ENCODE measurements at places on chromosomes 16 and 17.

GRCh38 chr16:77172951-77173350 lies 18.0 kb upstream of the MON1B start:
- DNase-seq, result no peak

DNA sequence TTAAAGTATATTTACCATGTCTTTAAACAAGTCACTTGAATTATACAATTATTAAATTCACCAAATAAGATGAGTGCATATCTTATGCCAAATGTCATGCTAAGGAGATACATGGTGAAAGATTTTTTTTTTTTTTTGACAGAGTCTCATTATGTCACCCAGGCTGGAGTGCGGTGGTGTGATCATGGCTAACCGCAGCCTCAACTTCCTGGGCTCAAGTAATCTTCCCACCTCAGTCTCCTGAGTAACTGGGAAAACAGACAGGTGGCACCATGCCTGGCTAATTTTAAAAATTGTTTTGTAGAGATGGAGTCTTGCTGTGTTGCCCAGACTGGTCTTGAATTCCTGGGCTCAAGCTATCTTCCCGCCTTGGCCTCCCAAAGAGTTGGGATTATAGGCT lies 149.0 kb upstream of the GOT2 start:
- no peak for DNase-seq

DNA sequence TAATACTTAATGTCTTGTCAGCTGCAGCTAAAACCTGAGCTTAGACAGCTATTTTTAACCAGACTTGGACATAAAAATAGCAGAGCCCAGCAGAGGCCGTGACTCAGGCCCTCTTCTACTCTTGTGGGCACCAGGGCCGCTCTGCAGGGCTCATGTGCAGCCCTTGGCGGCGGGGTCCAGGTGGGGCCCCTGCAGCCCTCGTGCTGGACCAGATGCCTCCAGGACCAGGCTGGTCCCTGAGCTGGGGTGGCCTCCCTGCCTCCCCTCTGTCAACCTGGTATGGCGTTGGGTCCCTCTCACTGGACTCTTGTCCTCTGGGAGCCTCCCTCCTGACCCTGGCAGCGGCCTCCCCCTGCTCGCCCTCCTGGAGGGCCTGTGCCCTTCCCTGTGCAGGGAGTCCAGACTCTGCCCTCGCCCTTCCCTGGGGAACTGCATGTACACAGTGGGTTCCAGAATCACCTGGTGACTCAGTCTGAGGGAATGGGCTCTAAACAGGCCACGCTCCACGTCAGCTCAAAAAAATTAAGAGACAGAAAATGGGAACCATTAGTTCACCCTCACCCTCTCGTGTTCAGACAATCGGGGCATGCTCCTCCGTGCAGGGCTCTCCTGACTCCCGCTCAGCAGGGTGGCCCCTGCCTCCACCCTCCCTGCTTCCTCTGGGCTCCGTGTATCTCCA lies 9.7 kb downstream of the CDK5R1 start:
- DNase-seq, result no peak

GRCh38 chr16:54921206-54921824 lies 9.3 kb upstream of the IRX5 start:
- no peak for DNase-seq

DNA sequence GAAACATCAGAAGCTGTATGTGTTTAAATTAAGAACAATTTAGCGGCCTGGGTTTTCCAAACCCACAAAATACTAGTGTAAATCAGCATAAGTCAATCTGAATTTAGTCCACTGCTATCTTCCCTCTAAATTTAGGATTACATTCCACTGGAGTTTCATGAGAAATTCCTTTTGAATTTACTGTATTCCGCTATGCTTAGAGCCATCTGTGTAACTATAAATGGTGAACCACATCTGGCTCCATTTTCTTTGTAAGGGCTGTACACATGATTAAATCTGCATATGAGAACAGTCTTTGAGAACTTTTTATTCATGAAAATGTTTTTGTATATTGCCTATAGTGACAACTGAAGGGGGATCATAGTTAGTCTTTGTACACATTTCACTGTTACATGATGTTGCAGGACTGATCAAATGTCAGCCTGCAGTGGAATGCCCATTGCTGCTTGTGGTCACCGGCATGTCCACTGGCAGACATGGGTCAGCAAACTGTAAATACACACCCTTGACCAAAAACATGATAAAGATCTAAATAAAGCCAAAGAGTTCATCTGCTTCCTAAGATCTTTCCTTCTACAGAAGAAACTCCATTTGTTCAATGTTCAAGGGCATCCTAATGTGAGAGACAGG lies 36.8 kb downstream of the RPGRIP1L start:
- DNase-seq, result no peak

GRCh38 chr17:81212365-81212764 lies 10.4 kb downstream of the CEP131 start:
- DNase-seq, result no peak

- DNase-seq, result no peak
Observed at GRCh38 chr17:46078675-46079074, 79.6 kb downstream of the STH start.

- no peak for DNase-seq
Observed at GRCh38 chr16:74029115-74029792, 267.4 kb upstream of the PSMD7 start.

- DNase-seq, result no peak
Observed at GRCh38 chr16:22077700-22078313, 14.5 kb upstream of the VWA3A start.

- no peak for DNase-seq
Observed at GRCh38 chr16:47885489-47885888, 270.3 kb downstream of the ABCC12 start.

DNA sequence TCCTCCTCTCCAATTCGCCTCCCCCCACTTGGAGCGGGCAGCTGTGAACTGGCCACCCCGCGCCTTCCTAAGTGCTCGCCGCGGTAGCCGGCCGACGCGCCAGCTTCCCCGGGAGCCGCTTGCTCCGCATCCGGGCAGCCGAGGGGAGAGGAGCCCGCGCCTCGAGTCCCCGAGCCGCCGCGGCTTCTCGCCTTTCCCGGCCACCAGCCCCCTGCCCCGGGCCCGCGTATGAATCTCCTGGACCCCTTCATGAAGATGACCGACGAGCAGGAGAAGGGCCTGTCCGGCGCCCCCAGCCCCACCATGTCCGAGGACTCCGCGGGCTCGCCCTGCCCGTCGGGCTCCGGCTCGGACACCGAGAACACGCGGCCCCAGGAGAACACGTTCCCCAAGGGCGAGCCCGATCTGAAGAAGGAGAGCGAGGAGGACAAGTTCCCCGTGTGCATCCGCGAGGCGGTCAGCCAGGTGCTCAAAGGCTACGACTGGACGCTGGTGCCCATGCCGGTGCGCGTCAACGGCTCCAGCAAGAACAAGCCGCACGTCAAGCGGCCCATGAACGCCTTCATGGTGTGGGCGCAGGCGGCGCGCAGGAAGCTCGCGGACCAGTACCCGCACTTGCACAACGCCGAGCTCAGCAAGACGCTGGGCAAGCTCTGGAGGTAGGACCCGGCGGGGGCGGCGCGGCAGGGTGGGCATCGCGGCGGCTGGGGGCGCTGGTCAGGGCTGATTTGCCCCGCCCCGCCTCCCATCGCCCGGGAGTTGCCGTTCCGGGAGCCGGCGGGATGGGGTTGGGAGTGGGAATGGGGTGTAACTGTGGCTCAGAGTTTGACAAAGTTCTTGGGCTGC lies 567 bp downstream of the SOX9 start:
- DNase-seq, result no peak

GRCh38 chr17:34892461-34893249 lies 68.6 kb downstream of the CCT6B start:
- no peak for DNase-seq

DNA sequence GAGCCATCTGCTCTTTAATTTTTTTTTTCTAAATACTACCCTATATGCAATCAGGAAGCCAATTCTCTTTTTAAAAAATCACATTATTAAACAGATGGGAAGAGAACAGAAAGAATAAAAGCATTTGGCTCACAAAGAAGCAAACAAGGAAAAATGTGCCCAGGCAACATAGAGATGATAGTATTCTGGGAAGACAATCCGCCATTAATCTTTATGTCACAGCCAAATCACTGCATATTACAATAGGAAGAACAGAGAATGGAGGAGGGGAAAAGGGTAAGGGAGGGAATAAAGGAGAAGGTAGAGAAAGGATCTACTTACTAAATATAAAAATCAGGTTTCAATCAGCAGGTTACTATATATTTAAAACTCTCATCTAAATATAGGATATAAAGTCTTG lies 34.3 kb downstream of the STAT5B start:
- DNase-seq, result no peak

- no peak for DNase-seq
Observed at GRCh38 chr16:58649707-58650106, 20.1 kb upstream of the CNOT1 start.

- DNase-seq, result peak; percentile 45
Observed at GRCh38 chr16:69761983-69762813, at the start of gene WWP2. TSS of gene WWP2 (plus strand) at chr16:69762332. CDS start at chr16:69787011, 24,679 bp downstream.

DNA sequence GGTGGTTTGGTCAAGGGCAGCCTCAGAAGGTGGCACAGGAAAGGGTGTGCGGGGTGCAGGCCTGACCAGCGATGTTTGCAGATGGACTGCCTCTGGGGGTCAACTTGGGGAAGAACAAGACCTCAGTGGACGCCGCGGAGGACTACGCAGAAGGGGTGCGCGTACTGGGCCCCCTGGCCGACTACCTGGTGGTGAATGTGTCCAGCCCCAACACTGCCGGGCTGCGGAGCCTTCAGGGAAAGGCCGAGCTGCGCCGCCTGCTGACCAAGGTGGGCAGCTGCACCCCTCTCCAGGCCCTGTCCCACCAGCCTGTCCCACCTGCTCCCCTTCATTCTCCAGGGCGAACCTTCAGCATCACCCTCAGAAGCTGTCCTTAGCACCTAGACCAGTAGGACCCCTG lies 12.5 kb downstream of the DHODH start:
- DNase-seq, result no peak

GRCh38 chr17:15456972-15457722 lies 10.3 kb downstream of the CDRT4 start:
- DNase-seq, result no peak

GRCh38 chr17:59533694-59534093 lies 31.7 kb upstream of the DHX40 start:
- DNase-seq, result no peak

GRCh38 chr17:61426482-61427304 lies 25.5 kb upstream of the TBX4 start:
- no peak for DNase-seq

GRCh38 chr16:89045181-89045815 lies 48.4 kb upstream of the ACSF3 start:
- DNase-seq, result no peak

DNA sequence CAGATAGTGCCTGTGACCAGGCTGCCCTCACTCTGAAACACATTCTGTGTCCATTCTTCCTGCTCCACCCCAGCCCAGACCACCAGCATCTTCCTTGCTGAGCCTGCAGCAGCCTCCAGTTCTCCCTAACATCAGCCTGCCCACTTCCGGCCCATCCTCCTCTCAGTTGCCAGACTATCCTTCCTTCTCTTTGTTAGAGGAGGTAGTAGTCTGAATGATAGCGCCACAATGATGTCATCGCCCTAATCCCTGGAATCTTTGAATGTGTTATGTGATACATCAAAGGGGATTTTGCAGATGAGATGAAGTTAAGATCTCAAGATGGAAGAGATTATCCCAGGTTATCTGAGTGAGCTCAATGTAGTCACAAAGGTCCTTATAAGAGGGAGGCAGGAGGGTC lies 3.2 kb upstream of the ZDHHC1 start:
- DNase-seq, result no peak

GRCh38 chr17:3960764-3961163 lies 3.5 kb downstream of the ATP2A3 start:
- no peak for DNase-seq

DNA sequence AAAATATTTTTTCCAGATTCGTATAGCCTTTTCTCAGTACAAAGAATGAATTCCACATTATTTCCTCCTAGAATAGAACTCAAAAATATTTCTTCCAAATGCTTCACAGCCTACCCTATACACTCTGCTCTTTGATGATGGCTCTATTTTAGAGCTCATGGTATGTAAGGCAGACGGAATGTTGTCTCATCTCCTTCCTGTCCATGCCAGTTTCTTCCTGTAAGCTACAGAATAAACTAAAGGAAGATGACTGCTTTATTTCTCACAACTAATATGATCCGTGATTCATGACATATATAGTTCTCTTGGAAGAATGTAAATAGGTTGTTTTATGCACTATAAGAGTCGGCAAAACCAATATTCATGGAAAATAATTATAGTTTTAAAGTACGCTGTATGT lies 723.1 kb downstream of the CDH11 start:
- no peak for DNase-seq

- no peak for DNase-seq
Observed at GRCh38 chr16:87918866-87919680, 17.3 kb downstream of the CA5A start.

- DNase-seq, result no peak
Observed at GRCh38 chr16:55930036-55930435, 54.9 kb upstream of the CES5A start.

- no peak for DNase-seq
Observed at GRCh38 chr17:41801374-41802271, 10.1 kb downstream of the P3H4 start.

DNA sequence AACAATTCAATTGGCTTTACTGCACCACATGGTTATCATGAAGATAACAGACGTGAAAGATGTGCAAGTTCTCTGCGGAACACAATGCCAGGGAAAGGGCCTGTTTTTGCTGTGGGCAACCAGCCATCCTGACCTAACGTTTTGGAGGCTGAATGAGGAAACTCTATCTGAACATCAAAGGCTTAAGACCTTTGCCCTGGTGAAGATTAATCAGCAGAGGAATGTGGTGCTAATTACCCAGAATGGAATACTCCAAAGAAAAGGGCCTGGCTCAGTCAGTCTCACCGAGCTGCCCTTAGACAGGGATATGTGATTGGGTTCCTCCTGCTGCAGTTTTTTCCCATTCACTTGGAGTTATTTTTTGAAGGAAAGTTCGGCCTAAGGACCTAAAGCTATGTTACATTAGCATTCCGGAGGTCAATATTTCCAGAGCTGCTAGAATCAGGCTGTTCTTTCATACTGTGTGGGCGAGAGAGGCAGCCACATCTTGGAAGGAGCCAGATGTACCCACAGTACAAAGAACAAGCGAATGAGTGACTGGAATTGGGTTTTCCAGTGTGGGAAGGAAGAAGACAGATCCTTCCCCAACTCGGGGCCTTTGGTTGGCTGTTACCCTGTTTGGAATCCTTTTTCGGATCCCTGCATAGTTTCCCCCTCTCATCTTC lies 15.5 kb downstream of the ASIC2 start:
- DNase-seq, result no peak

DNA sequence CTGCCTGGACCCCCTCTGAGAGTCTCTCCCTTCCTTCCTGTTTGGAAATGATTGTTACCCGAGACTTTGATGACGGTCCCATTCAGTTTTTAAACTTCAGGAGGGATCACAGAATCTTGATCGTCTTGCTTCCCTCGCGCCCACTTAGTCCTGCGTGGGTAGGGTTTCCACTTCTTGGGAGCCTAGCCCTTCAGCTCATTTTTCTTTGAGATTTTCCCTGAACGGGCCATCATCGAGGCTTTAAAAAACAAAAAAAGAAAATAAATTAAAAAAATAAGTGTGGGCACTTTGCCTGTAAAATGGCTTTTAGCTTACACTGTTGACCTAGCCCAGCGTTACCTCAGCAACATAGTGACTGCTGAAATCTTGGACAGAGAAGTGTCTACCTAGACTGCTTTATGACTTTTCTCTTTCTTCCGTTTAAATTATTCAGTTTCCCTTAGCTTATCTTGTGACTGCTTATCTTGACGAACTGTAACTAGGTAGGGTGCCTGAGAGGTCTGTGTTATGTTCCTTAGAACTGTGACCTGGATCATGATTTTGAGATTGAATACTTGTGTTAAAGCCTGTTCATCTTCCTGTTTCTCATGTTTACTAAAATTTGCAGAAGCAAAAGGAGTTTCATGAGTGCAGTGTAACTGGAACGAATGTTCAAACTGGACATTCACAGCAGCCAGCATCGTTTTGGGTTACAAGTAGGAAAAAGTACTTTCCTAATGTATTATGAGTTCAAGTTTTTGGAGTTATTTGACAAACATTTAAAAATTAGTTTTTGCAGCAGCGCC lies 874 bp downstream of the WWP2 start:
- no peak for DNase-seq

All from iPS DF 19.7 (cell line).